Renal cortex interstitium (tissue), 15 donors: ENCODE measurements at places on chromosomes 7 and 10. TPM values are rescaled to one million over a fixed set of nuclear protein-coding genes. Genes with fewer than 3 reads are reported as not detected.

Gene TMEM273
- polyA plus RNA-seq: 2.7 TPM

Gene CLCN1
- polyA plus RNA-seq: 0.20 TPM

Gene NEURL1
- 2.4 TPM for polyA plus RNA-seq

Gene MUC12
- 0.22 TPM for polyA plus RNA-seq

Gene AOC1
- polyA plus RNA-seq: 44.4 TPM

Gene ZFYVE27
- 23.6 TPM for polyA plus RNA-seq

Gene TASOR2
- polyA plus RNA-seq: 35.3 TPM

Gene TAS2R5
- polyA plus RNA-seq: 3.4 TPM

Gene EMX2
- polyA plus RNA-seq: 180 TPM

Gene SPAG6
- polyA plus RNA-seq: 1.5 TPM

Gene GNAT3
- not detected for polyA plus RNA-seq

Gene INSYN2A
- polyA plus RNA-seq: 3.7 TPM

Gene CH25H
- polyA plus RNA-seq: 0.23 TPM

Gene PLAU
- polyA plus RNA-seq: 15.6 TPM

Gene WNT16
- polyA plus RNA-seq: 0.05 TPM

Gene SMNDC1
- polyA plus RNA-seq: 52.1 TPM

Gene MYOZ1
- polyA plus RNA-seq: 5.0 TPM

Gene NPSR1
- polyA plus RNA-seq: 0.21 TPM

Gene SPDYE16
- polyA plus RNA-seq: 2.0 TPM

Gene CUBN
- 200 TPM for polyA plus RNA-seq
